H4 (cell line): ENCODE measurements at places on chromosomes 7 and 10. TPM values are rescaled to one million over a fixed set of nuclear protein-coding genes. Genes with fewer than 3 reads are reported as not detected.

Gene IDI2
- not detected in 2 replicates for total RNA-seq

Gene CAMK2B
- total RNA-seq = 0.06 TPM in 1 of 2 replicates, not detected in the other

Gene RTKN2
- total RNA-seq = 7.1 and 7.3 TPM in 2 replicates

Gene SLC26A4
- 0.06 and 0.19 TPM in 2 replicates for total RNA-seq

Gene PTPRN2
- total RNA-seq = 0.97 TPM in 2 replicates

Gene GALNT17
- 0.70 and 0.76 TPM in 2 replicates for total RNA-seq

Gene RBP4
- 0.56 TPM in 1 of 2 replicates, not detected in the other for total RNA-seq

Gene TMEM236
- 0.04 TPM in 1 of 2 replicates, not detected in the other for total RNA-seq

Gene NEUROG3
- total RNA-seq = 0.14 TPM in 1 of 2 replicates, not detected in the other

Gene PNLIPRP1
- total RNA-seq = not detected in 2 replicates

Gene TMEM270
- total RNA-seq = 0.21 TPM in 1 of 2 replicates, not detected in the other

Gene BMPR1A
- 29.3 and 32.2 TPM in 2 replicates for total RNA-seq

Gene PRKAR2B
- total RNA-seq = 9.5 and 13.1 TPM in 2 replicates

Gene FAM13C
- 3.9 and 8.1 TPM in 2 replicates for total RNA-seq

Gene OGDHL
- total RNA-seq = 0.37 and 1.1 TPM in 2 replicates

Gene SPDYE1
- total RNA-seq = not detected in 2 replicates

Gene IDE
- 37.5 and 45.8 TPM in 2 replicates for total RNA-seq

Gene TSPAN12
- 13.3 and 13.7 TPM in 2 replicates for total RNA-seq

Gene CLDN4
- 1.2 and 4.0 TPM in 2 replicates for total RNA-seq

Gene TRPV5
- total RNA-seq = not detected in 2 replicates

Gene UPP1
- total RNA-seq = 42.9 and 64.7 TPM in 2 replicates

Gene COL28A1
- not detected in 2 replicates for total RNA-seq

Gene HILPDA
- total RNA-seq = 11.3 and 20.6 TPM in 2 replicates

Gene C10orf53
- total RNA-seq = not detected in 2 replicates

Gene TCERG1L
- total RNA-seq = not detected in 2 replicates

Gene PAPOLB
- total RNA-seq = 0.02 TPM in 1 of 2 replicates, not detected in the other

Gene FANK1
- total RNA-seq = 8.4 and 20.8 TPM in 2 replicates

Gene GRID2IP
- not detected in 2 replicates for total RNA-seq

Gene STAMBPL1
- 9.0 and 15.0 TPM in 2 replicates for total RNA-seq

Gene TMEM72
- total RNA-seq = not detected in 2 replicates

Gene CPA1
- not detected in 2 replicates for total RNA-seq

Gene PRRT4
- total RNA-seq = 0.21 TPM in 1 of 2 replicates, not detected in the other

Gene CELF2
- total RNA-seq = 0.72 and 0.77 TPM in 2 replicates

Gene PRDX3
- total RNA-seq = 315 and 406 TPM in 2 replicates

Gene GIMAP8
- total RNA-seq = not detected in 2 replicates
